ENCODE measurements at places on chromosomes 7 and 10.

DNA sequence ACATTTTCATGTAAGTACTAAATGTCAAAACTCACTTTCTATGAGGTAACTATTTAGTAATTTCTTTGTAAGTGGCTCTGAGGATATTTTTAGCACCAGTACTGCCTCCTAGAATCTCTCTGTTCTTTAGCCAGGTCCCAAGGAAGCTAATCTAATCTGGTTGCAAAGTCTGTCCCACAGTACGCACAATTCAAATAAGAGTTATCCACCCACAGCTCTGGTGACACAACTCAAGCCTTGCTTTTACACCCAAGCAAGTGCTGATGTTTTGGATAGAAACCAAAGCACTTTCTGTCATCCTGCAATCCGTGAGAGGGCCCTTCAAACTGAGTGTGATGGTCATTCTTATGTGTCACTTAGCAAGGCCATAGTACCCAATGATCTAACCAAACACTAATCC is 14.5 kb downstream of the GIMAP5 start:
- DNase-seq: no peak

GRCh38 chr7:124031919-124032318 is 948 bp downstream of the TMEM229A start:
- no peak for DNase-seq

- no peak for DNase-seq
These were observed 181.7 kb downstream of the ST7 start for GRCh38 chr7:117134889-117135552.

DNA sequence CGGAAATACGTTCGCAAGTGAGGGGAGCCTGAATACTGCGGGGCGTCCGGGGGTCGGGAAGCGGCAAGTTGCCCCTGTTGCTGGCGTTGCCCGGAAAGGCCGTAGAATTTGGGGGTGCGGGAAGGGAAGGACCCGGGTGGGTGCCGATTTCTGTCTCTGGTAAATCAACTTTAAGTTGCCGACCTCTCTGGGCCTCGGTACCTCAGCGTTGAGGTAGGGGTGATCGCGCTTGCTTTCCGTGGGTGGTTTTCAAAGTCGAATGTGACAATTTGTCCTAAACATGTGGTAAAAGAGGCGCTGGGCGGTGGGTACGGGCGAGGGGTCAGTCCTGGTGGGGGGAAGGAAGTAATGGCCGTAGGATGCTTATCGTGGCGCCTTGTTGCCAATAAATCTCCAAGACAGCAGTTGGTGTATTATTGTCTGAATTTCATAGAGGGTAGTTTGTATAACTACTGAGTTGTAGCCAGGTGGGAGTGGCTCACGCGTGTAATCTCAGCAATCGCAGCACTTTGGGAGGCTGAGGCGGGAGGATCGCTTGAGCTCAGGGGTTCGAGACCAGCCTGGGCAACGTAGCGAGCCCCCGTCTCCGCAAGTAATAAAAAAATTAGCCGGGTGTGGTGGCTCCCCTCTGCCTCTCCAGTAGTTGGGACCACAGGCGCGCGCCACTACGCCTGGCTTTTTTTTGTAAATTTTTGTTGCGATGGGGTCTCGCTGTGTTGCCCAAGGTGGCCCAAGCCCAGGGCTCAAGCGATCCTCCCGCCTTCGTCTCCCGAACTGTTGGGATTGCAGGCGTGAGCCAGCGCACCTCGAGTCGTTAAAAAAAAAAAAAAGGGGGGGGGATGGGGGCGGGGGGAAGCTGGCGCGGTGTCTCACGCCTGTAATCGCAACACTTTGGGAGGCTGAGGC is 644 bp downstream of the BUD23 start:
- DNase-seq: no peak

- DNase-seq: no peak
These were observed 475.5 kb downstream of the RPS24 start for GRCh38 chr10:78508955-78509748.

DNA sequence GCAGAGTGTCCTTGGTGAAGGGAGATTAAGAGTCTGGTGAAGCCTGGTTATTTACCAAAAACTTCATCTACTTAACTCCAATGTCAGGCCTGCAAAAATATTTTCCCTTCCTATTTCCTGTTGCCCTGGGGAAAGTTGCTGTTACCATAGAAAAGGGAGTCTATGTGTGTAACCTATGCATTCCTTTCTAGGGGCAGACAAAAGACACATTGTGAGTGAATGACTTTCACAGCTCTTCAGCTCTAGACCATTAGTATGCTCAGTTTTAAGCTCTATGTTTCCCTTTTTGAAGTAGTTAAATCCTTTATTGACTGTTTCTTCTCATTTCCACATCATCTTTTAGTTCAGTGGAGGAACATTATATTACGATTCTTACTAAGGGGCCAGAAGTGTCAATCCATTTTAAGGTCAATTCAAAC is 45.6 kb upstream of the SGCE start:
- DNase-seq: peak; percentile 56

GRCh38 chr10:36126076-36126475 is 484.0 kb upstream of the FZD8 start:
- no peak for DNase-seq

- DNase-seq: no peak
These were observed 37.4 kb downstream of the VTI1A start for GRCh38 chr10:112484399-112484798.

DNA sequence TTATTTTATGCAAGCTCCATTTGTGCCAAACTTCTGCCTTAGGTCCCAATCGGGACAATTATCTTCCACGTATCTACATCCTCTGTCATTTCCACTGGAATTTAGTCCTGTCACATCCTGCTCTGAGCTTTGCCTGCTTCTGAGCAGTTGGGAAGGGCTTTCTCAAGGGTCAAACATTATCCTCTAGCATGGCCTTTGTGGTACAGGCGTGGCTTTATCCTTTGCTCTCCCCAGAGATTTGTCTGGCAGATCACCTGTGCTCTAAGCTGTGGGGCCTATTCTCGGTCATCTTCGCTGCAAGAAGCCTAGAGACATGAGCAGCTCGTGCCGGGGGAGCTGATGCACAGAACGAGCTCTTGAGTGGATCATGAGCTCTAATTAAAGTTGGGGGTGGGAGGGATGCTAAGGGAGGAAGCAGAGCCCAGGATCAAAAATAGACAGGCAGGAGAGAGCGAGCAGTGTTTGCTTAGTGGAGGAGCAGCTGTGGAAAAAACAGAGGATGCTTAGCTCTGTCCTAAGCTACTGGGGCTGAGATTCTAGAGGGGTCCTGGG is 19.8 kb upstream of the TMEM273 start:
- DNase-seq: no peak

DNA sequence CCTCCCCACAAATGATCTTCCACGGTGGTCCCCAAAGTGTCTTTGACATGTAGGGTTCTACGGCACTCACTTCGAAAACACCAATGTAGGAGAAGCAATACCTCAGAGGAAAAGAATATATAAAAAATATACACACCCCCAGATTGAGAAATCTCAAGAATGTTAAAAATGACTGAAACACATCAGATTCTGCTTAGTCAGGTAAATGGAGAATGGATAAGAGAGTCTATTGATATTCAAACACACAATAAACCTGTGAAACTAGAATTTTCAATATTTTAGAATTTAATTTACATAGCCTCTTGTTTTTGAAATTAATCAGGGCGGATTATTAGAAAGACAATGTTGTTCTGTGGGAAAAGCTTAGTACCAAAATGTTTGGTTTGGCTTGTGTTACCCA is 712.4 kb downstream of the GATA3 start:
- DNase-seq: no peak

- no peak for DNase-seq
These were observed 117.3 kb upstream of the PCBD1 start for GRCh38 chr10:71005337-71006305.

DNA sequence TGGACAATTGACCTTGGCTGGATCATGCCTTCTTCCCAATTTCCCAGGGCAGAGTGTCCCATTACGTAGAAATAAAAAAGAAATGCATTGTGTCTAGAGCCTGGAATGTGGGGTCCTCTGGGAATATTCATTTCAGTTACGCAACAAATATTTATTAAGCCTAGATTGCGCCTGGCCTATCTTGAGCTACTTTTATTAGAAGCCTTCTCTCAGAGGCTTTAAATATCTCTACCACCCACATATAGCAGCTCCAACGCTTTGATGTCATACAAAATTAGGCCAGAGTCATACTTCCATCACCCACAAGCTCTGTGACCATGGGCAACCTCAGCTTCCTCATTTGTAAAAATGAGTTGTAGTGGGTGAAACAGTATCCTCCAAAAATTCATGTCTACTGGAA is 24.9 kb upstream of the CARD11 start:
- no peak for DNase-seq

GRCh38 chr10:115830265-115830970 is 442.6 kb downstream of the GFRA1 start:
- no peak for DNase-seq

Measured in HuH-7.5 (cell line).